ENCODE measurements at places on chromosomes 7 and 10.
A peak's percentile ranks its signal among the peaks of the same experiment; 100 is the strongest.

DNA sequence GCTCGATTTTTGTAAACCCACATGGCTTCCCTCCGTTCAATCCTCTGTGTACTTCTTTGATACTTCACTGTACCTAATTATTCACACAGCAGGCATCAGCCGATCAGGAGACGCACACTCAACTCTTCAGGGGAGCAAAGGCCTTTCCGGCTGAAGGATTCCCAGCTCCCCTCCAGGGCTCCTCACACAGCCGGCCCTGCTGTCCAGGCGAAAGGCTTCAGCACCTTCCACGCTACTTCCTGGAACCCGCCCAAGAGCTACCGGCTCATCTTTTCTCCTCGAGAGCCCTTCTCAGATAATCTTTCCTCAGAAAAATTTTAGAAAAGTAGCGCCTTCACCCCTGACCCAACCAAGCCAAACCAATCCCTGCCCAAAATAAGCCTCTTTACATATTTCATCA is 270.4 kb downstream of the ZMYND11 start:
- DNase-seq, result peak; percentile 34

DNA sequence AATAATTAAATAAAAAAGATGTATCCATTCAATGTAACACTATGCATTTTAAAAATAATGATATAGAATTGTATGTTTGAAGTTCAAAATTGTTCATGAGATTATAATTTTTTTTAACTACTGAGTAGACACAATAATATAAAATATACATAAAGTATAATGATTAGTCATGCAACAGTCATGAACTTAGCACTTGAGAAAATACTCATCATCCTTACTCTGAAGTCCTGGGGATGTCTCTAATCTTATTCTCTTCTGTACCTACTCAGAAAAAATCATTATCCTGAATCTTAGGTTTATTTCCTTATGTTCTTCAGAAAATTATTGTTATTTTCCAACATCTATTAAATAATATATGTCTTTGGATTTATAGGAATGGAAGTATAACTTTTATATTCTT is 26.4 kb upstream of the IKZF1 start:
- DNase-seq, result no peak

- no peak for DNase-seq
Measured at GRCh38 chr10:130497056-130498010, 361.1 kb downstream of the GLRX3 start.

GRCh38 chr7:126302639-126303038 is 950.1 kb downstream of the GRM8 start:
- no peak for DNase-seq

GRCh38 chr7:46368871-46369270 is 447.8 kb upstream of the IGFBP3 start:
- DNase-seq, result no peak

DNA sequence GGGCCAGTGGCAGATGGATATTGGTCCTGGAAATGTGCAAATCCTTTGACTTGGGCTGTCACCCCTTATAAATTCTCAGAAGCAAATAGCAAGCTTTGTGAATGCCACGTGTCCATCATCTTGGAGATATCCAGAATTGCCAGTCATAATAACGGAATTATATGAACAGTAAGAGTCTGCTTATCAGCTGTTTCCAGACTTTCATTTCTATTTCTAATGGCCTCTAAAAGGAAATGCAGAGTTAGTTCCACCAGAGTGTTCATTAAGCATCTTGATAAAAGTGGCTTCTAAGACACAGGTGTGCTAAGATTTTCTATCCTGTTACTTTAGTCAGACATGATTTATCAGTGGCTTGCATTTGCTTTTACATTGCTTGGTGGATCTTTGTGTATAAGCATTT is 87.4 kb downstream of the RAMP3 start:
- no peak for DNase-seq

DNA sequence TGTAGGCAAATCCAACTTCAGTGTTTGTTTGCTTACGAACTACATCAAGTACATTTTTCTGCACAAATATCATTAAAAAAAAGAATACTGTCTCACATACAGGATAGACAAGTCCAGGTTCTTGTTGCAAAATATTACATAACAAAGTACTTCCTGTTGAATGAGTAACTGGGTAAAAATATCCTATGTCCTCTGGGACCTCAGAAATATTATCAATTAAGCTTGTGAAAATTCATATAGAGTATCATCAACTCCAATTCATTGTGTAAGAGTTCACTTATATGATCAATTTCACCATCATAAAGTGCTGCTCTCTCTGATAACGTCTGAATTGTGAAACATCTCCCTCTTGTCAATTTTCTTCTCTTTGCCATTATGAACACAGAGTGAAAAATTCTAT is 22.6 kb downstream of the HERC4 start:
- peak; percentile 47 for DNase-seq

DNA sequence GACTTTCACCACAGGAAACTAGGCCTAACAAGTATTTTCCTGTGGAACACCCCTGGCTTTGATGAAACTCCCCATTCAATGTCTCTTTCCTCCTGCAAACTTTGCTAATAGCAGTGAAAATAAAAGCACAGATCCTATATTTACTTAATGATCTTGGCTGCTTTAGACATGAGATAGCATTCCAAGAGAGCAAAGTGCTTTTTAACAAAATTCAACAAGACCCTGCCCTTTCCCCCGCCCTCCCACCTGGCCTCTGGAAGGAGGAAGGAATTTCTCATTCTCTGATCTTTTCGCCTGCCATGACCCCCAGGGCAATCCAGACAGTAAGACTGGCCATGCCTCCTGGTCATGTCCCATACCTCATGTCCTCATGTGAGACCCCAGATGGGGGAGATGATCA is 185.7 kb downstream of the KCNMA1 start:
- no peak for DNase-seq

- DNase-seq, result peak; percentile 66
Measured at GRCh38 chr10:46018453-46019176, 11.8 kb downstream of the NCOA4 start.

DNA sequence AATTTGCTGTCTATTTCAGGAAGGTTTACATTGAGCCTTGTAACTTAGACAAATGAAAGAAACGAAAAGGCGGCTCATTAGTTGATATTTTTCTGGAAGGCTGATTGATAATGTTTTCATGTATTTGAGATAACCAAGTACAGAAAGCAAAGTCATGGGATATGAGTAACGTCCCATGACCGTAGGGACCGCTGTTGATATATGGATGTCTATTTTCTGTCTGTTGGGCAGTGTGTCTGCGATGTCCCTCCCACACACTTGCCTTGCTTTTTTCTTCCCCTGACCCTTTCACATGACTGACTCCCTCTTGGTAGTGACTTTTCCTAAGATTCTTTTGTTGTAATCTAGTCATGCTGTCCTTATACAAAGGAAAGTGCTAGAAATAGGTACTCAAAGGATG is 57.0 kb upstream of the GPR158 start:
- DNase-seq, result no peak

GRCh38 chr10:34116220-34116641 is 698.9 kb downstream of the PARD3 start:
- DNase-seq, result no peak

DNA sequence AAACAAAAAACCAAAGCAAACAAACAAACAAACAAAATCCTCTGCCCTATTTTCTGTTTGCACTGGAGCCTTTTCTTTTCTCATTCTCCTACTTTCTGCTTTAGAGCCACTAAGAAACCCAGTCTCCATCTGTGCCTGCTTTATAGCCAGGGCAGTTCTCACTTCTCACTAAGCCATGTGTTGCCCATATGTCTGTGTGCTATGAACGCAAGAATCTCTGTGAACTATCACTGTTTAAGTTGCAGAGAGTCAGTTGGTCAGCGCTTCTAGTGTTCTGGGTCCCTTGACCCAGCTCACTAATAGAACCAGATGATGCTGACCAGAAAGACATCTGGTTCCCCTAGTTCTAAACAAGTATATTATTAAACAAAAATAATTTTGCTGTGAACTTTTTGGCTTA is 81.4 kb downstream of the FAM185A start:
- peak; percentile 43 for DNase-seq

DNA sequence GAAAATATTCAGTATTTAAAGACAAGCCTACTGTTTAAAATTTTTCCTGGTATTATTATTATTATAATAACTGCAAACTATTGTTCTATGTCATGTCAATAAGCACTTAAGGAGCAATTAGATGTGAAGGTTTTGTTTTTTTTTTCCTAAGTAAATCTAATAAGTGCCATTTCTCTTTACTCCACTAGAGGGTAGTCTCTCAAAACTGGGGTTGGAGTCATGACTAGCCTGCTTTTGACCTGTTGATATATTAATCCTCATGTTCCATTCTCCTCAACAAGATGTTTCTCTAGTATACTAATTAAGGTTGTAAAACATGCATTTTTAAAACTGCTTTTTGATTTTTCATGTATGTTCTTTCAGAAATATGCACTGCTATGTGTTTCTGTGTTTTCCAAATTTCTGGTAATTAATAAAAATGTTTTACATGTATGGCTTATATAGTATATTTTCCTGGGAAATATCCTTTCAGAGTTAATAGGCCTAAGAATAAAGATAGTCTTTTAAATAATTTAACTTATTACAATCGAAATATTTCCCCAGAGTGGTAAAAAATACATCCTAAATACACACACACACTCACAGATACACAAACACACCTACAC is 1.0 kb upstream of the LRRN3 start:
- peak; percentile 51 for DNase-seq

- peak; percentile 38 for DNase-seq
Measured at GRCh38 chr10:70561070-70561469, 41.5 kb downstream of the PRF1 start.

- DNase-seq, result no peak
Measured at GRCh38 chr10:3399756-3400155, 227.2 kb upstream of the PITRM1 start.

GRCh38 chr10:49634069-49634660 is 20.3 kb downstream of the CHAT start:
- no peak for DNase-seq

GRCh38 chr10:37588299-37588698 is 269.1 kb downstream of the ZNF248 start:
- no peak for DNase-seq

DNA sequence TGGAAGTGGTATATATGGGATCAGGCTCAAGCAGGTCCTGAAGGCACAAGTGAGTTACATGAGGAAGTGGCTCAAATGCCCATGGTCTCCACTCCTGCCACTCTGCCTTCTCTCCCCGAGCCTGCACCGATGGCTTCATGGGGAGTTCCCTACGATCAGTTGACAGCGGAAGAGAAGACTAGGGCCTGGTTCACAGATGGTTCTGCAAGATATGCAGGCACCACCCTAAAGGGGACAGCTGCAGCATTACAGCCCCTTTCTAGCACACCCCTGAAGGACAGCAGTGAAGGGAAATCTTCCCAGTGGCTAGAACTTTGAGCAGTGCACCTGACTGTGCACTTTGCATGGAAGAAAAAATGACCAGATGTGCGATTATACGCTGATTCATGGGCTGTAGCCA is 95.3 kb downstream of the HOXA1 start:
- no peak for DNase-seq

- no peak for DNase-seq
Measured at GRCh38 chr10:52583336-52583735, 189.2 kb downstream of the MBL2 start.

GRCh38 chr7:32293833-32294232 is 196.3 kb downstream of the LSM5 start:
- no peak for DNase-seq

DNA sequence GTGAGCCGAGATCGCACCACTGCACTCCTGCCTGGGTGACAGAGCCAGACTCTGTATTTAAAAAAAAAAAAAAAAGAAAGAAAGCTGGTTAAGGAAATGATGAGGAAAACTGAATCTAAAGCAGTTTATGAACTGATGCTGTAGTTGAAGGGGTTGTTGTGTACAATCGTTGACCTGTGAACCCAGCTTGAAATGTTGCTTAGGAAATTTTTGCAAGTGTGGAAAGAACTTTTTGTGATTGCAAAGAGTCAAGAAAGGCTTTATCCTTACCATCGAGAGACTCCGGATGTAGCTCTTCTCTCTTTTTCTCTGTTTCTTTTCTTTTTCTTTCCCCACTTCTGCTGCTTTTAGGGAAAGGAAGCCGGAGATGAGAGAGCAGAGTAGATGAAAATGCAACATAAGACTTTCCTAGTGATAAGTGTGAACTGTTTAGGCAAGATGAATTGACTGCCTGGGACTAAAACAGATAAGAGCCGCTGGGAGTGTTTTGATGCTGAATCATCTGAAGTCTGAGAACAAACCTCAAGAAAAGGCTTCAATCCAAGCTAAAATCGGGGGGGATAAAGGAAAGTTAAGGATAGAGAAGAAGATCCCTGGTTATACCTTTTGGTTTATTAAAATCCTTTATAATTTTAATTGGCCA is 69.0 kb downstream of the TAF3 start:
- DNase-seq, result peak; percentile 79

- DNase-seq, result no peak
Measured at GRCh38 chr7:21149809-21150208, 278.1 kb upstream of the SP4 start.

DNA sequence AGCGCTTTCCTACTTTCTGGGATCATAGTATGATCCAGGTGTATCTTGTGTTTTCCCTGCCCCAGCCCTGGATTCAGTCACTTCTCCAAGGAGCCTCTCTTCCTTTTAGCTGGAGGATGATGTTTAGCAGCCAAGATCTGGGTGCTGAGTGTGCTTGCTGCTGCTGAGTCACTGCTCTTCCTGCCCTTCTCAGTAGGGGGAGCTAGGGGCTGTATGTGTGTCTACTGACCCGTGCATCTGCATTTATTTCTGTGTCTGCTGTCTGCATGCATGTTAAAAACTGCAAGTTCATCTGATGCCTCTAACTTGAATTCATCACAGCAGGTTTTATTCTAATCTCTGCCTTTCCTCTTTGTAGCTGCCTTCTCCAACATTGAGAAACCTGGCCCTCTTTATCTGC is 31.6 kb downstream of the MGMT start:
- DNase-seq, result no peak

DNA sequence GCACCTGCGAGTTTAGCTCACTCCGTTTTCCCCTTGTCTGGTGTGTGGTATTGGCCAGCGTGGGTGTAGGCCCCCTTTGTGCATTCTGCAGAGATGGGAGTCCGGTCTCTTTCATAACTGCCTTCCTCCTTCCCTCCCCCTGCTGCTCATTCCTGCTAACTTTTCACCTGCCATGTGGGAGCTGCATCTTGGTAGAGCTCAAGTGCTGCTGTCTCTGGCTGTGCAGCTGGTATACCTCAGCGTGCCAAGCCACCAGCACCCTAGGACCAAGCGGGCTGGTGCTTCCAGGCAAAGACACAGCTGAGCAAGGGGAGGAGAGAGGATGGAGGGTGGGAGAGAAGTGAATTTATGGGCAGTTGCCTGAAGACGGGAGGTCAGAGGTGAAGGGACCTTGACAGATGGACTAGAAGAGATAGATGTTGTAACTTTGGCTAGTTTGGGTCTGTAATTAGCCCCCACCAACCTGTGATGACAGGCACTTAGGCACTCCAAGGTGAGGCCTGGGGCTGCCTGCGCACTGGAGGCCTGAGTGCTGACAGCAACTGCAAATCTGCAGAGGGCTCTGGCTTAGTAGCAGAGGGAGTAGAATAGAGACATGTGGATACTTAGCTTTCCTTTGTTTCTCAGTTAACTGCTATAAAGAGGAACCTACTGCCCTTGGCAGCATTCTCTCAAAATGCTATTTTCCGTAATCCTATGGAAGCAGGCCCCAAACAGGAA is 148.8 kb upstream of the AGK start:
- DNase-seq, result no peak

GRCh38 chr10:46301721-46302479 is 15.1 kb downstream of the ANTXRL start:
- DNase-seq, result no peak

- DNase-seq, result no peak
Measured at GRCh38 chr7:2539031-2539911, 16.1 kb downstream of the BRAT1 start.

- no peak for DNase-seq
Measured at GRCh38 chr10:14645239-14645960, 129.3 kb downstream of the FAM107B start.

- DNase-seq, result no peak
Measured at GRCh38 chr10:7609556-7609955, 57.2 kb downstream of the ITIH5 start.
